ENCODE measurements at places on chromosomes 7 and 10.

- DNase-seq: no peak
Measured at GRCh38 chr7:90850471-90850870, 254.3 kb downstream of the CDK14 start.

DNA sequence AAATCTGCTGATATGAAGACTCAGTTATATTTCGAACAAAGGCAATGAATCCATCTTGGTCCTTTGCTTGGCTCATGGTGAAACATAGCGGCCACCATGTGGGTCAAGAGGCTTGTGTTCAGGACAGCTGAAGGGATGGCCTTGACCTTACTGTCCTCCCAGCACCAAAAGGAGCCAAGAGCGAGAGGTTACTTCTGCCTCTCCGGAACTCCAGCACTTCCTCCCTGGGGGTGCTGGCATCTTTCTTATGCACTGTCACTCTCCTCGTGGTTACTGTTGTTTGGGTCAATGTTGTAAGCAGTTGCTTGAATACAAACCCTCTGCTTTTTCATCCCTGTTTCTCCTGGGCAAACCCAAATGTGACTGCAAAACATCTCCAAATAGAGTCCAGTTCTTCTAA lies 100.6 kb downstream of the RBM20 start:
- DNase-seq: no peak

DNA sequence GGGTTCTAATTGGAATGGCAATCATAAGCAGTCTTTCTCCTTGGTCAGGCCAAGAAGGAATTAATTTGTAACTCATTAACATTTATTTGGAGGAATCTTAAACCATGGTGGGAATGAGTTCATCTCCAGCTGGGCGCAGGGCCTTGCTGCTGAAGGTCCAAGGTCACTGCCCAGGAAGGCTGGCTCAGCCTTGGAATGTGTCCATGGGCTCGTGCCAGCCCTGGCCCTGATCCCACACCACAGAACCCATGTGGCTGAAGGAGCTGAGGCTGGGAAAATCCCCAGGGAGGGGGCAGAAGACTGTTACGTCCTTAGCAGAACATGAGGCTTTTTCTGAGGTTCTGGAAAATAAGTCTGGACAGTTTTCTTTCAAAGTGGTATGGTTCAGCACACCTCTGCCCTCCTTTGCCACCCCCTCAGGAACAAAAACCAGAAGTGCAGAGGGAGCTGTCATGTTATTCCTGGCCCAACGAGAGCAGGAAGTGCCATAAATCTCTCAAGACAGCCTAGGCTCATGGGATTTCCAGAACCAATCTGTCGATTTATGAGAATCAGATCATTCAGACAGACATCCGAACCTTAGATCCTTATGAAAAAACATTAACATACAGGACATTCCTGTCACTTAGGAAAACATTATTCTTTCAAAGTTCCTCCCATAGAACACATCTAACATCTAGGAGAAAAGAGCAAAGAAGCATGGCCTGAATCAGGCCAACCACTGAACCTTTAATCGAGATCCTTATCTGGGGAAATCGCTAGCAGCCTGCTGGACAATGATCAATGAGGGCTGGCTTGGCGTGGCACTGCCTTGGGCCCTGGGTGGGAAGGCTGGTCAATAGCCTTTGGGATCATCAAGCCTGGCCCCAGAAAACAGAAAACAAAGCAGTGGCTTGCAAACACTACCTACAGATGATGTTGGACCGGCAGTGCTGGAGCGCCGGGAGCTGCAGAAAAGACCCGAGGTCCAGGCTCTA lies 134.3 kb downstream of the TAX1BP1 start:
- DNase-seq: no peak

DNA sequence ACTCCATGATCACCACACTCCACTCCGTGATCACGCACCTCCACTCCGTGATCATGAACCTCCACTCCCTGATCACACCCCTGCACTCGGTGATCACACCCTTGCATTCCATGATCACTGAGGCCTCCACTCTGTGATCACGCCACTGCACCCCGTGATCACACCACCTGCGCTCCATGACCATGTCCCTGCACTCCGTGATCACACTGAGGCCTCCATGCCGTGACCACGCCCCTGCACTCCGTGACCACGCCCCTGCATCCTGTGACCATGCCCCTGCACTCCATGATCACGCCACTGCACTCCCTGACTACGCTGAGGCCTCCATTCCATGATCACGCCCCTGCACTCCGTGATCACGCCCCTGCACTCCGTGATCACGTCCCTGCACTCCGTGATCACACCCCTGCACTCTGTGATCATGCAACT lies 27.1 kb downstream of the STK32C start:
- no peak for DNase-seq

GRCh38 chr10:105925045-105925785 lies 1239.3 kb downstream of the SORCS1 start:
- no peak for DNase-seq

- DNase-seq: no peak
Measured at GRCh38 chr7:105752671-105753275, 123.6 kb downstream of the ATXN7L1 start.

DNA sequence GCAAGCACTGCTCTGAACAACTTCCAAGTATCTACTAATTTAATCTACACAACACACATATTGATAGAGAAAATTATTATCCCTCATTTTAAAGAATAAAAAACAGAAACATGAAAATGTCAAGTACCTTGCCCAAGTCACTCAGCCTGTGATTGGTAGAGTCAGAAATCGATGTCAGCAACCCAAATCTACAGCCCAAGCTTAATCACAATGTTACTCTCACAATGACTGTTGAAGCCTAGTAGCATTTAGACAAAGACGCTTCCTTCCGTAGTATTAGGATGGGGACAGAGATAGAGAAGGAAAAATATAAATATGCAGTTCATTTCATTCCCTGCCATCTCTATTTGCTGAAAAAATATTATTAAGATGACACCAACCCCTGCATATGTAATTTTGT lies 242.5 kb downstream of the ELMO1 start:
- DNase-seq: no peak

GRCh38 chr10:125698481-125698998 lies 15.6 kb upstream of the TEX36 start:
- DNase-seq: no peak

DNA sequence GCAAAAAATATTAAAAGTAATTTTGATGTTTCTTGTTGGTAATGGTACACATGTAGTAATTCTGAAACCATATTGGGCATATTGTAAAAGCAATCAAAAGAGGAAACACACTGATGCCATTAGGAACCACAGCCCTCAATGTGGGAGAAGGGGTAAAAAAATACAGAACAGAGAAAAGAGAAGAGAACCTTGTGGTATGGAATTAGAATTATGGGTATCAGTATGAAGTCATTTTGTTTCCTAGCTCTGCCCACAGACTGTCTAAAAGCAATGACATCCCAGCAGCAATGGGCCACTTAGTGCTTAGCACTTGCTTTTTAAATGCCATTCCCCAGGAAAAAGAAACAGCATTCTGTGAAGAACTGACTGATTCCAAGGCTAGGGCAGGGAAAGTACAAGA lies 61.5 kb downstream of the CPVL start:
- DNase-seq: no peak

GRCh38 chr7:148866362-148866761 lies 17.7 kb downstream of the EZH2 start:
- DNase-seq: no peak

DNA sequence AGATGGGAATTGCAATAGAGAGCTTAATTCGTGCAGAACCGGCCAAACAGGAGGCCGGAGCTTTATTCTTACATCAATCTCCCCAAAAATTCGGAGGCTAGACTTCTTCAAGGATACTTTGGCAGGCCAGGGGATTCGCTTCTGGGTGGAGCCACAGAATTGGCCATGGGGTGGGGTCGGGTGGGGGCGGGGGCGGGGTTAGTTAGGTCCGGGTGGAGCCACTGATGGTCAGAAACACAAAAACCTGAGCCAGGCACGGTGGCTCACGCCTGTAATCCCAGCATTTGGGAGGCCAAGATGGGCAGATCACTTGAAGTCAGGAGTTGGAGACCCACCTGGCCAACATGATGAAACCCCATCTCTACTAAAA lies 87.5 kb downstream of the SEPTIN14 start:
- no peak for DNase-seq

DNA sequence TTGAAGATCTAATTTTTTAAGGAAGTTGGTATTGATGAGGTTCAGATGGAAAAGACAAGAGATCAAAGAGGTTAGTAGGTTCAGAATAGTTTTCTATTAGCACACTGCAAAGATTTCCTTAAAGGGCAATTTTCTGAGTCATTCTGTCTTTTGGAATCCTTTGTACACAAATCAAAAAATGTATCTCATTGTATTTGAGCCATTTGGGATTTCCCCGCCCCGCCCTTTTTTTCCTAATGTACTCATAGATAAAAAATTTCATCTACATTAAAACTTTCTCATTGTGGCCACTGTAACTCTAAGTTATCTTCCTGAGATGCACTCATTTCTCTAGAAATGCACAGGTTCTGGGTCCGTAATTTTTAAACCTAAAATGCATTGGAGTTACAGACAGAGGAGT lies 12.1 kb downstream of the GIMAP6 start:
- DNase-seq: no peak

DNA sequence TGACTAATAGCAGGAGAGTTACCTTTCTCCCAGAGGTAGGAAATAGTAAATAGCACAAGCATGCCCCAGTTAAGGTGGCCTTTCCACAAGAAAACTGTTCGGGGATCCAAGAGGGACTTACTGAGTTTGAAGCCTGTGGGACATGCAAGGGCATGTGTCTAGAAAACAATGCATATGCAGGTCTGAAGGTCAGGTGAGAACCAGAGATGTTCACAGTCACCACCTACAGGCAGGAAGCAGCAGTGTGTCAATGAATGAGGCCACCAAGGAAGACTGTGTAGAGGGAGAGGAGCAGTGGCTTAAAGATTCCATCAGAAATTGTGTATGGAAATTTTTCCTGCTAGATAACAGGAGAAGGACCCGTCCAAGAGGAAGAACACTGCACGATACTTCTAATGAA lies 66.0 kb downstream of the CALD1 start:
- DNase-seq: no peak

DNA sequence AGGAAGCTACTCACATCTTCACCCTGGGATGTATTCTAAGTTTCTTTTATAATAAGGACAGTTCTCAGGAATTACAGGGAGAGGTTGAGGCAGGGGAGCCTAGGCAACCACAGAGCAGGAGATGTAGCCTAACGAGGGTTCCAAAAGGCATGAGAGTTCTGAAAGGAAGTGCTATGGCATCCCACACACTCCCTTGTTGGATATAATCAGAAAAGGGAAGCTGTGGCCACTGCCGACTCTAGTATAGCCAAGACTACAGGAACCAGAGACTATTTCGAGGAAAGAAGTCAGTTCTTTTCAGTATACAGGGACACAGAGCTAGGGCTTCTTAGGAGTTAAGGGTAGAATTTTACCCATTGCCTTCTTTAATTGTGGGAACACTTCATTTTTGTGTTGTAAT lies 11.0 kb downstream of the PRR15 start:
- DNase-seq: no peak

GRCh38 chr10:72260976-72261783 lies 12.5 kb upstream of the DDIT4 start:
- no peak for DNase-seq

DNA sequence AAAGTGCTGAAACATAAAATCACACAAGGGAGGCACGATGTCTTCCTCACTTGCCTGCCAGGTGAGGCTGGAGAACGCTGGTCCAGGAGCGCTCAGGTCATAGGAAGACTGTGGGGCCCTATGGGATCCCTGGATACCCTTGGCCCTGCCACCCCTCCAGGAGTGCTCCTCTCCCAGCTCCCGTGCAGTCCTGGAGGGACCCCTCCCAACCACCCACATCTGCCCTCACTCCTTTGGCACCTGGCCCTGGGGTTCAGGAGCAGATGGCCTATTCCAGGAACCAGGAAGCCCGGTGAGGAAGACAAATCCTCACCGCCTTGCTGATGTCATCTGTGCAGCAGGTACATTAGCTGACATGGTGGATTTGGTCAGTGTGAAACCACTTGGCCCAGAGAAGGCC lies 3.7 kb upstream of the CXCL12 start:
- no peak for DNase-seq

DNA sequence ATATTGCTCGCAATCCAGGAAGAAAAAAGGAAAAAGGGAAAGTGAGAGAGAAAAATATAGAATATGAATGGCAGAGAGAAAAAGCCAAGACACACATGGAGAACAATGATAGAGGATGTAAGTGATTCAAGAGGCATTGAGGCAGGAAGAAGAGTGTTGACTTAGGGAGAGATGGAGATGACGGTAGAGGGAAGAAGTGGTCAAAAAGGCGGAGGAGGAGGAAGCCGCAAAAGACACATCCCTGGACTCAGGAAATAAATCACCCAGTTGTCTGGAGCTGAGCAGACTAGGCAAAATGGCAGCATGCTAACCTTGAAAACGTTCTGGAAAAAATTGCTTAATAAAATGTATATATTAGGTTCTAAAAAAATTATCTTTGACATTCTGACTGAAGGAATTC lies 17.7 kb upstream of the GPR37 start:
- DNase-seq: no peak

- DNase-seq: no peak
Measured at GRCh38 chr10:71134732-71135211, 77.6 kb upstream of the UNC5B start.

GRCh38 chr10:78416031-78417011 lies 382.7 kb downstream of the RPS24 start:
- DNase-seq: no peak

- no peak for DNase-seq
Measured at GRCh38 chr7:69763513-69763912, 165.2 kb downstream of the AUTS2 start.

GRCh38 chr7:131300572-131301466 lies 26.9 kb upstream of the MKLN1 start:
- no peak for DNase-seq

GRCh38 chr10:79320820-79321493 lies 26.3 kb upstream of the PPIF start:
- DNase-seq: no peak

- no peak for DNase-seq
Measured at GRCh38 chr7:17495655-17496394, 197.4 kb downstream of the AHR start.

- DNase-seq: no peak
Measured at GRCh38 chr7:44654255-44654796, 47.9 kb downstream of the OGDH start.

- DNase-seq: no peak
Measured at GRCh38 chr7:74231232-74231590, 21.4 kb downstream of the LAT2 start.
